ENCODE measurements at places on chromosomes 5 and 9.

DNA sequence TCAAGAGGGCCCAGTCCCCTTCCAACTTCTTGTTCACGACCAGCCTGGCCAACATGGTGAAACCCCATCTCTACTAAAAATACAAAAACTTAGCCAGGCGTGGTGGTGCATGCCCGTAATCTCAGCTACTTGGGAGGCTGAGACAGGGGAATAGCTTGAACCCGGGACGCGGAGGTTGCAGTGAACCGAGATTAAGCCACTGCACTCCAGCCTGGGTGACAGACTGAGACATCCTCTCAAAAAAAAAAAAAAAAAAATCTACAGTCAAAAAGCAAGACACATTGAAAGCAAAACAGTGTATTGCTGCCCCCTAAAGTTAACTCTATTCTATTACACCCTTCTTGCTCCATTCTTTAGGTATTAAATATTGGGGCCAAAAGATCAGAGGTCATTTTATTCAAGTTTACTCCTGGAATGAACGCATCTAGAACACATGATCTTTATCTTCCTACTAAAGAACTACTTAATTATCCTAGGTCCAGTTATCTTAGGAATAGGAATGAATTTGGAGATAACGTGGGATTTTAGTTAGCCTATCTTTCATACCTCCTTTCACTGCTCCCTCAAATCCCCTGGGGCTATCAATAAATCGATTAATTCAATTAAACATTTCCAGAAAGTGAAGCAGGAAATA is 2.4 kb downstream of the ATG12 start:
- DNase-seq: no peak

GRCh38 chr5:145960848-145961600 is 24.6 kb downstream of the SH3RF2 start:
- DNase-seq: no peak

DNA sequence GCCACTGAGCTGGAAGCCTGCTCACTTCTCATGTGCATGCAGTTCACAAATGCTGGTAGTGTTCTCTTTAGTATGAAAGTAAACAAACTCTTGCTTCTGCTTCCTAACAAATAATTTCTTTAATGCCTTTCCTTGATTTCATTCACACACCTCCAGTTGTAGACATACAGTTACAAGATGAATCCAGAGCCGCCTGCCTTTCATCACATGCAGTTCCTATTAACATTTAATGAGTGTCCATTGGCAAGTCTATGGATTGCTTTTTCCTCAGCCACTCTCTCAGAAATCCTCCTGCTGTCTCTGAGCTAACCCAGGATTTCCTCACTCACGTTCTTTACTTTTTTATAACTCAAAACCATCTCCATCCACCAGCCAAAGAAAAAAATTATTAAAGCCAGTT is 408.6 kb downstream of the BNC2 start:
- no peak for DNase-seq

- DNase-seq: no peak
These were observed 126.1 kb upstream of the STC2 start for GRCh38 chr5:173454361-173454735.

- no peak for DNase-seq
These were observed 42.0 kb downstream of the SUB1 start for GRCh38 chr5:32627219-32627870.

- no peak for DNase-seq
These were observed 367.4 kb downstream of the KIAA0825 start for GRCh38 chr5:94250985-94251384.

Measured in BJ (cell line).